ENCODE measurements at places on chromosomes 3 and 15. TPM values are rescaled to one million over a fixed set of nuclear protein-coding genes. Genes with fewer than 3 reads are reported as not detected.

DNA sequence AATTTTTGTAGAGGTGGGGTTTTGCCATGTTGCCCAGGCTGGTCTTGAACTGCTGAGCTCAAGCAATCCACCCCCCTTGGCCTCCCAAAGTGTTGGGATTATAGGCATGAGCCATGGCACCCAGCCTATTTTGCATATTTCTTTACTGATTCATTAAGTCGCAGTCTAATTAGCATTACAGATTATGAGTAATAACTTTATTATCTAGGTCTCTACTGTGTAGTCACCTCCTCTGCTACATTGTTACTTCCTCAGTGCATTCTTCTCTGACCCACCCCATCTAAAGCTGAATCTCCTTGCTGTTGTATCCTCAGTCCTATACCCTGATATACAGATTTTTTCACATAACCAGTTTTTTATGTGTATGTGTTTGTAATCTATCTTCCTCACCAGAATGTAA is 61.7 kb downstream of the TFDP2 start:
- no peaks in the 10 kb centered on the region for H3K27me3 ChIP-seq
- H3K4me3 ChIP-seq = no peak overlapping the region
- no peak overlapping the region for H3K27ac ChIP-seq
- DNase-seq = peak; percentile 80

DNA sequence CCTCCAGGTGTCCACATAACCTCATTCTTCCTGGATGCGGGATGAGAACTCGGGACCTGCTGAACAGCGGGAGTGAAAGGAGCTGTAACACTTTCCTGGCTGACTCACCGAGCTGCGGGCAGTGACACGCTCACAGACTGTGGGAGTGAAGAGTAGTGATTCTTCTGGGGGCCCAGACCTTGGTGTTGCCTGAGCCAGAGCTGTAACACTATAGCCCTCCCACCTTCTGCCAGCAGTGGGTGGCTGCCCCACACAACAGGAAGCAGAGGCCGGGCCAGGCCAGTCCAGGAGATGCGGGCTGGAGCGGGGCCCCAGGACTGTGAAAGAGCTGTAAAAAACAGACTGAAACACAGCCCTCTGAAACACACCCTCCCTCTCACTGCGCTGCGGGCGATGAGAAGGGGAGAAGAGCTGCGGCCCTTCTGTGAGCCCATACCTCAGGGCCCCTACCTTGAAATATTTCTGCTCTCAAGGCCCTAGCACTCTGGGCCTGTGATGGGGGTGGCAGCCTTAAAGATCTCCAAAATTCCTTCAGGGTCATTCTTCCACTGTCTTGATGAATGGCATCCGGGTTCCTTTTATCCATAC is 464.0 kb upstream of the CCDC54 start:
- no peaks in the 10 kb centered on the region for H3K27me3 ChIP-seq
- no peak overlapping the region for H3K27ac ChIP-seq
- no peaks in the 10 kb centered on the region for H3K36me3 ChIP-seq

DNA sequence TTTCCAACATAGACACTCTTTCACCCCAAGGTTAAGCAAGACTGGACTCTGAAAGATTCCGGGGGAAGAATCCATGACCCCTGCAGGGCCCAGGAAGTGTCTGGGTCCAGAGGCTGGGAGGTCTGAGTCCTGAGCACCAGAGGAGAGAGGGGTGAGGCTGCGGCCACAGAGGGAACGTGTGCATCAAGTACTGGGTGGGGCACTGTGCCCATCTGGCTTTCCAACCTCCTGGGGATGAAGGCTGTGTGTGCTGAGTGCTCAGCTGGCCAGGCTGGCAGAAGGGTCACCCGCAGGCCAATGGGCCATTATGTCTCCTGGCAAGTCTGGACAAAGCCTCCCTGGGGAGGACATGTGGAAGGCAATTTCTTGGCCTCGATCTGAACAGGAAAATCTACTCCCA is 3.3 kb downstream of the CHRNA3 start:
- no peaks in the 10 kb centered on the region for H3K4me1 ChIP-seq
- H3K27me3 ChIP-seq = peaks cover 30% of the 10 kb centered on the region
- H3K27ac ChIP-seq = no peak overlapping the region
- no peak overlapping the region for H3K4me3 ChIP-seq
- no peak for DNase-seq

GRCh38 chr3:64681015-64681414 is 6.8 kb downstream of the ADAMTS9 start:
- H3K27ac ChIP-seq = no peak overlapping the region
- DNase-seq = no peak
- no peak overlapping the region for H3K4me3 ChIP-seq
- no peaks in the 10 kb centered on the region for H3K4me1 ChIP-seq

DNA sequence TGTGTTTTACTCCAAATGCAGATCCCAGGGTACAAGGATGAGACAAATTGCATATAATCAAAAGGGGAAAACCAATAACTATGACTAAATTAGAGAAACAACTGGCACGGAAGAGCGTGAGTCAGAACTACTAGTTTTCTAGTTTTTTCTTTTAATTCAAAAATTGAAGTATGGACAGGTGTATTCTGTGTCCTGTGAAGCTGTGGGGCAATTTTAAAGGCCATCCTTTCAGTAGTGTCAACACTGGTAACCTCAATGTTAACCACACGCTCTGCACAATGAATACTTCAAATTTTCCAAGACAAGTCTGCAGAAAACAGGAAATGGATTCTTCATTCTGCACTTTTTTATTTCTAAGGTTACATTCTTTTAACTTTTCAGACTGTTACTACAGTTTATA is 32.5 kb upstream of the GOLGA8A start:
- no peaks in the 10 kb centered on the region for H3K36me3 ChIP-seq
- no peak overlapping the region for H3K27ac ChIP-seq
- H3K4me3 ChIP-seq = no peak overlapping the region

The GOLGA8A gene
- total RNA-seq = 9.0 TPM

DNA sequence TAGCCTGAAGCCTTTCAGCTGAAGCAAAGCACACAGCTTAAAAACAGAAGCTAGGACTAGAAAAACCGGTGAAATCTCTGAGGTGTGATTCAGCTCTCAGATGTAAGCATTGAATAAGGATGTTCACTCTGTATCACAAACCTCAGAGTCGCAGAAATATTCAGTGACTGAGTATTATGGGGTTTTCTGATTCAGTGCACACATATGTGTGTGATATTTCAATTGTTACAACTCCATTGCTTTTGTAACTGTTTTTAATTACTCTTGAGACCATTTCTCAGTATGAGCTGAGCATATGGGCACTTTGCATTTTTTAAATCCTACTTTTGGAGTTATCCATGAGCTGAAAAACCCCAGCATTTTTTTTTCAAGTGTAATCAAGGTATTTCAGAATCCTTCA is 868.8 kb downstream of the NTRK3 start:
- no peaks in the 10 kb centered on the region for H3K36me3 ChIP-seq
- H3K27me3 ChIP-seq = no peaks in the 10 kb centered on the region
- H3K27ac ChIP-seq = no peak overlapping the region
- DNase-seq = no peak

DNA sequence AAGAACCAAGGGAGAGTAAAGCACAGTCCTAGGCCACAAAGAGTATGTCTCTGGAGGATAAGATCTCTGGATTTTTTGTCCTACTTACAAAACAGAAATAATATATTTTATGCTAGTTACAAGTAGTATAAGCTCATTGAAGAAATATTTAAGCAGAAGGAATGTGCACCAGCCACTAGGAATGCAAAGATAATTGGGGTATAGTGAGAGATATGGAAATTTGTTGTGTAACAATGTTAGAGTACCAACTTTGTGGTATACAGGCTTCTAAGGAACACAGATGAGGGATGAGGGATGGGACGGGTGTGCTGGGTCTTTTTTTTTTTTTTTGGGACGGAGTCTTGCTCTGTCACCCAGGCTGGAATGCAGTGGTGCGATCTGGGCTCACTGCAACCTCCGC is 26.5 kb downstream of the AKAP13 start:
- H3K27ac ChIP-seq = no peak overlapping the region
- no peak overlapping the region for H3K4me3 ChIP-seq
- H3K36me3 ChIP-seq = no peaks in the 10 kb centered on the region
- H3K4me1 ChIP-seq = peaks cover 7% of the 10 kb centered on the region
- no peaks in the 10 kb centered on the region for H3K27me3 ChIP-seq
- peak; percentile 88 for DNase-seq

The RAD54L2 gene
- total RNA-seq = 17.2 TPM

DNA sequence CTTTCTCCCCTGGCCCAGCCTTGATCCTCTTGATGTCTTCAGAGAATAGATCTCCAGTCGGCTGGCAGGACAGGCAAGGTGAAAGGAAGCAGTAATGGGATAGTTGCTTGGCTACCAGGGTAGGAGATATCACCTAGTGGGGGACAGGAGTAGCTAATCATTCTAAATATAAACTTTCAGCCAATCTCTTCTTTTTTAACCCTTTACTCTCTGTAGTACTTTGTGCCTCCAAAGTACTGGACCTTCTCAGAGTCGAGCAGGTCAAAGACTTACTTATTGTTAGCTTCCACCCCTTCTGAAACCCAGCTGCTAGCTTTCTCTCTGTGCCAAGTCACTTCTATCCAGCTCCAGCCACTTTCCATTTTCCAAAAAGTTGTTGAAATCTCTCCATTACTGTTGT is 43.4 kb upstream of the FILIP1L start:
- H3K27ac ChIP-seq = no peak overlapping the region
- H3K27me3 ChIP-seq = no peaks in the 10 kb centered on the region
- no peak for DNase-seq
- H3K4me1 ChIP-seq = peaks cover 13% of the 10 kb centered on the region
- H3K36me3 ChIP-seq = no peaks in the 10 kb centered on the region
- H3K4me3 ChIP-seq = no peak overlapping the region

The CFAP92 gene
- total RNA-seq = under 0.01 TPM

The ROBO2 gene
- total RNA-seq = 1.5 TPM

The PROS1 gene
- 48.8 TPM for total RNA-seq

DNA sequence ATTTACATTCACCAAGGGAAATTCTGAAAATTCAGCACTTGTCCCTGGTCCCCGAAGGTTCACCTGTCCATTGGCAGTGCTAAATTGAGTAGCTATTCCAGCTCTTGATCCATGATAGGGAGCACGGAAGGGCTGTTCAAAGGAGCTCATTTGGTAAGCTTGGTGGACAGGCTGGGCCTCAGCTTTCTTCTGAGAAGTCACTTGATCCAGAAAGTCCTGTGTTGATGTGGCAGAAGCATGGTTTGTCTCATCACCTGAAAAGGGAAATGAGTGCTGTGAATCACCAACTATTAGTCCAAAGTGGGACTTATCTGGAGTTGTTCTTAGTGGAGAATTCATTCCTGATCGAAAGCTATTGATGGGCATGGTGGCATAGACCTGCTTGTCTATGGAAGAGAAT is 19.9 kb upstream of the SLC12A8 start:
- H3K4me1 ChIP-seq = peaks cover 2% of the 10 kb centered on the region
- no peaks in the 10 kb centered on the region for H3K27me3 ChIP-seq
- DNase-seq = no peak

DNA sequence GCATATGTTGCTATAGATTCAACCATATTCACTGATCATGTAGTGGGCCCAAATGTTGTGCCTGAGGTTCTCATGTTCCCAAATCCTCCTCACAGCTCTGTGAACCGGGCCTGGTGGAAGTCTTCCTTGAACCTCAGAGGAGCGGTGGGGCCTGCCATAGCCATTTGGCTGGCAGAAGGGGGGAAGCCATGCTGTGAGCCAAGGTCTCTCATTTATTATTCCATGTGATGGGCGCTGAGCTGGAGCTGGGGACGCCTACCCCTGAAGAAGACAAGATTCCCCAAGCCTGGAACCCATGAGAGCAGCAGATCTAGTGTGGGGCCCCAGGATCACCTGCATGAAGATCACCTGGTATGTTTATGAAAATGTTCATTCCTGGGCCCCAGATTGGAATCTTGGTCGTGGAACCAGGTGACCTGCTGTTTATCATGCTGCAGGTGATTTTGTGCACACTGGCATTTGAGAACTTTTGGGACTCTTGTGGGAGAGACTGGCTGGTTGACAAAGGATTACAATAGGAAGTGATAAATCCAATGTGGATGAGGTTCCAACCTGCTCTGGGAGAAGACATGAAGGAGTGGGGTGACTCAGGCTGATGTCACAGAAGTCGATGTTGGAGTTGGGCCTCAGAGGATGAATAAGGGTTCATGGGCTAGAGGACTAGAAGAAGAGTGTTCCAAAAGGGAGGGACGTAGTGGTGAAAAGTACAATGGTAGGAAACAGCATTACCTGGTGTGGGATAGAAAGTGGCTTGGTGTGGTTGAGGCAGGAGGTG is 102.1 kb downstream of the ASB7 start:
- peaks cover 3% of the 10 kb centered on the region for H3K4me1 ChIP-seq
- H3K4me3 ChIP-seq = no peak overlapping the region
- peak; percentile 48 for DNase-seq
- H3K27me3 ChIP-seq = no peaks in the 10 kb centered on the region
- H3K27ac ChIP-seq = no peak overlapping the region

GRCh38 chr3:177353140-177353539 is 155.9 kb upstream of the TBL1XR1 start:
- H3K27ac ChIP-seq = no peak overlapping the region
- DNase-seq = no peak
- H3K36me3 ChIP-seq = no peaks in the 10 kb centered on the region
- peaks cover 5% of the 10 kb centered on the region for H3K4me1 ChIP-seq
- no peaks in the 10 kb centered on the region for H3K27me3 ChIP-seq

The CHRD gene
- 4.8 TPM for total RNA-seq

The STARD9 gene
- 8.3 TPM for total RNA-seq

The MUC20 gene
- under 0.01 TPM for total RNA-seq

- DNase-seq = no peak
- H3K27me3 ChIP-seq = no peaks in the 10 kb centered on the region
- no peak overlapping the region for H3K27ac ChIP-seq
- no peak overlapping the region for H3K4me3 ChIP-seq
Observed at GRCh38 chr3:150494411-150494977, 51.8 kb downstream of the SERP1 start.

DNA sequence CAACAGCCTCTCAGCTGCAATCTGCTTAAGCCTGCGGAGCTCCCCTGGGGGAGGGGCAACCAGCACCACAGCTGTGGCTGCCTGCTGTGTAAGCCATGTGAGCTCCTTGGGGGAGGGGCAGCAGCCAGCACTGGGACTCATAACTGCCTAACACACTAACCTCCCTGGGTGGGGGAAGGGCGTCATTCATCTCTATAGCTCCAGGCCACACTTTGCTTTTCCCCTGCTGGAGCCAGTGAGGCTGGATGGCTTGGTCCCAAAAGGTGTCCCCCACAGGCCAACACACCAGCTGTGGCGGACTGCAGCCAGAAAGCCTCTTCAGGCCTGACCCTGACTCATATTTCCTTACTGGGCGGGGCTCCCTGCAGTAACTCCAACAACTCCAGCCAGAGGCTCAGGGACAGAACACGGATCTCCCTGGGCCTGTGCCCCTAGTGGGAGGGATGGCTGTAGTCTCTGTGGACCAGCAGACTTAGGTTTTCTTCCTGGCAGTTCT is 129.8 kb downstream of the PPM1L start:
- H3K27ac ChIP-seq = no peak overlapping the region
- no peaks in the 10 kb centered on the region for H3K36me3 ChIP-seq
- H3K4me1 ChIP-seq = peaks cover 4% of the 10 kb centered on the region
- no peaks in the 10 kb centered on the region for H3K27me3 ChIP-seq

The CFAP20DC gene
- total RNA-seq = 3.8 TPM

Data from fibroblast of lung (primary cell).